ENCODE measurements at places on chromosomes 11 and 22.
A peak's percentile ranks its signal among the peaks of the same experiment; 100 is the strongest.

DNA sequence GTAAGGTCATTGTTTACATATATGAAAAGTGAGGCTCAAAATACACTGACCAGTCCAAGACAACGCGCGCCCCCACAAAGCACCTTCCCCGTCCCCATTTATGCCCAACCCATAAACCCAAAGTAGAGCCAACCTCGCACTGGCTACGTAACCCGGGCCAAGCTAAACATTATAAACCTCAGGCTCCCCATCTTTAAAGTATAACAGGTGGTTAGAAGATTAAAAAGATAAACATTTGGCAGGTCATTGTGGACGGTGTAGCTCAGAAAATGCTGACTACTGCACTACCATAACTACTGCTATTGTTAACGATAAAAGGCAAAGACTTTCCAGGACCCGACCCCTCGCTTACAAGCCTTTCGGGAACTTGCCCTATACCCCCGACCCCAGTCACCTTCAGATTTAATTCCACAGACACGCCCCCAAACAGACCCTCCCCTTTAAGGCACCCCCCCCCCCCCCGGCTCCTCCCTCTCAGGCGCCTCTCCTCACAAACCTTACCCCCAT, 470 bp downstream of the NUMA1 start:
- no peak for DNase-seq

- no peak for DNase-seq
These were observed 4.3 kb upstream of the CHID1 start for GRCh38 chr11:914747-915501.

GRCh38 chr11:62553839-62554361, 7.3 kb upstream of the AHNAK start:
- peak; percentile 62 for DNase-seq

DNA sequence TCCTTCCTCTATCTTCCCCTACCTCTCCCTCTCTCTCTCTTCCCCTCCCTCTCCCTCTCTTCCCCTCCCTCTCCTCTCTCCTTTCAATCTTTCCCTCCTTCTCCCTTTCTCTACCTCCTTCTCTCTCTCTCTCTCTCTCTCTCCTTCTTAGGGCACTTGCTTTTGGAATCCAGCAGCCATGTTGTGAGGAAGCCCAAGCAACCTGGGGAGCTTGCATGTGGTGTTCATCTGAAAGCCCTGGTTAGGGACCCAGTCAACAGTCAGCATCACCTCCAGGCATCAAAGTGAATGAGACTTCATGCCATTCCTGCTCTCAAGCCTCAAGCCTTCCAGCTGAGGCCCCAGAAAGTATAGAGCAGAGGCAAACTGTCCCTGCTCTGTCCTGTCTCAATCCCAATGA, 65.6 kb upstream of the SHISAL1 start:
- DNase-seq, result no peak

DNA sequence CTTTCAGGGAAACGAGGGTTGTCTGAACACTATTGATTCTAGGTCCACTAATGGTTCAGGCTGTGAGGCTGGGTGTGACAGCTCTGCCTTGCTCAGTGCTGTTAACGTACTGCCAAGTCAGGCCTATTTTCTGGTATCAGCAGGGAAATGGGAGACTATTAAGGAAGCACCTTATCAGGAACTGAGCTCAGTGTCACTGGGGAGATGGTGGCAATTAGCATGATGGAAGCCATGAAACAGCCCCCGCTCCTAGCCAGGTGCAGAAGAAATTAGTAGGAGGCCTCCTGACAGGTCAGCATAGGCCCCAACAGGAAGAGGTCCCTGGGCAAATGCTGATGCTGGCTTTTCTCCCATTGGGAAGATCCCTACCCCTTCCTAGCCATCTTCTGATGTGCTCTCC, 42.6 kb upstream of the LMO2 start:
- no peak for DNase-seq

- no peak for DNase-seq
These were observed 57.5 kb upstream of the EED start for GRCh38 chr11:86187027-86187426.

DNA sequence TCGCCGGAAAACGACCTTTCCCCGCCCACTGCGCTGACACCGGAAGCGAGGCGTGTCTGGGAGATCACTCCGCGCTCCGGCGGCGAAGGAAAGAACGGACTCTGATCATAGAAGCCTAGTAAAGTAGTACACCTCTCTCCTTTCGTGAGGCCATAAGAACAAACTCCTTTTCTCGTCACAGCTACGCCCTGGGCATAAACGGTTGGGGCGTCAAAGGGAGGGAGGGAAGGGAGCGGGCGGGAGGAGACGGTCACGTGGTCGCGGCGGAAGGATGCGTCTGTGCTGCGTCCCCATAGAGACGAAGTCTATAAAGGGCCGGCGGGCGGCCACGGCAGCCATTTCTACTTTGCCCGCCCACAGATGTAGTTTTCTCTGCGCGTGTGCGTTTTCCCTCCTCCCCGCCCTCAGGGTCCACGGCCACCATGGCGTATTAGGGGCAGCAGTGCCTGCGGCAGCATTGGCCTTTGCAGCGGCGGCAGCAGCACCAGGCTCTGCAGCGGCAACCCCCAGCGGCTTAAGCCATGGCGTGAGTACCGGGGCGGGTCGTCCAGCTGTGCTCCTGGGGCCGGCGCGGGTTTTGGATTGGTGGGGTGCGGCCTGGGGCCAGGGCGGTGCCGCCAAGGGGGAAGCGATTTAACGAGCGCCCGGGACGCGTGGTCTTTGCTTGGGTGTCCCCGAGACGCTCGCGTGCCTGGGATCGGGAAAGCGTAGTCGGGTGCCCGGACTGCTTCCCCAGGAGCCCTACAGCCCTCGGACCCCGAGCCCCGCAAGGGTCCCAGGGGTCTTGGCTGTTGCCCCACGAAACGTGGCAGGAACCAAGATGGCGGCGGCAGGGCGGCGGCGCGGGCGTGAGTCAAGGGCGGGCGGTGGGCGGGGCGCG, at the start of gene ATF4:
TSS of gene ATF4 (plus strand) at position 337 of the 880 bp plus-strand sequence. CDS start 884 bp downstream, outside the sequence.
- DNase-seq, result no peak

DNA sequence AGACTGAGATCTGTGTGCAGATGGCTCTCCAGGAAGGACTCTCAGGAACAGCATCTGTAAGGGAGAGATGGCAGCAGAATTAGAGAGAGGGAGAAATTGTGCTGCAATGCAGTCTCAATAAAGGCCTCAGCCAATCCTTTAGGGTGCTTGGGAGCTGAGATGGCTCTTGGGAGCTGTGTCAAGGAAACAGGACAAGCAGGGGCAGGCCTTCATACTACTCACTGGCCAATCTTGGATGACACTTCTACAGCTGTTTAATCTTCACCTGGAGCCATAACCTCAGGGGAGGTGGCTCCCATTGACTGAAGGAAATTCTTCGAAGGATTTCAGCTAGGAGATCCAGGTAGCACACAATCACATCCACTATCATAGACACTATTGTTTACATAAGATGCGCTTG, 10.0 kb downstream of the OR5B21 start:
- no peak for DNase-seq

DNA sequence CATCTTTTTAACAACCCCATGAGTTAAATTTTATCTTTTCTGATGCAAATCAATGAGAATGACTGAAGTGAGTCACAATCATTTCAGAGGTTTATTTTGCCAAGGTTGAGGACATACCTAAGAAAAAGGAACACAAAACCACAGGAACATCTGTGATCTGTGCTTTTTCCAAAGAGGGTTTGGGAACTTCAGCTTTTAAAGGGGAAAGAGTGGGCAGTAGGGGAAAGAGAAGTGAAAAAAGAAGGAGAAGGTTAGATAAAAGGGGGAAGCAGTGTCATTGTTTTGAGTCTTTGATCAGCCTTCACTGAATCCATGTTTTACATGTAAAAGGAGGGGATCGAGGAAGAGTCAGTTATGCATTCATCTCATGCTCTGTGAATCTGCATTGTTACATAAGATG, 45.3 kb upstream of the SPON1 start:
- DNase-seq, result no peak

- no peak for DNase-seq
These were observed 30.9 kb downstream of the SMIM38 start for GRCh38 chr11:69186316-69187260.

DNA sequence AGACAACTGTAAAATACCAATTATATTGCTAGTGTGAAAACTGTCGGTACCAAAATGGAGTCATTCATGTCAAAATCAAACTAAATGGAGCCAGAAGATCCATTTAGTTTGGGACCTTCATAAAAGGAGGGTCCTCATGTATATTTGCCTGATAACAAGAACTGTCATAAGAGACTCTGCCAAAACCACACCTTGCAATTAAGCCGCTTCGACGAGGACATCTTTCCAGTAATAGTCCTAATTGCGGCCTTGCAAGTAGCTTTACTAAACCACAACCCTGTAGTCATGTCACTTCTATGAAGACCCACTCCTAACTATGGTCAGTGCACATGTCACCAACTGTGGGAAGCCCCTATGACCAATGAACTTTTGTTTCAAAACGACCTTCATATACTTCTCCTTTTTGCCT, 9.4 kb downstream of the UBQLN3 start:
- no peak for DNase-seq

DNA sequence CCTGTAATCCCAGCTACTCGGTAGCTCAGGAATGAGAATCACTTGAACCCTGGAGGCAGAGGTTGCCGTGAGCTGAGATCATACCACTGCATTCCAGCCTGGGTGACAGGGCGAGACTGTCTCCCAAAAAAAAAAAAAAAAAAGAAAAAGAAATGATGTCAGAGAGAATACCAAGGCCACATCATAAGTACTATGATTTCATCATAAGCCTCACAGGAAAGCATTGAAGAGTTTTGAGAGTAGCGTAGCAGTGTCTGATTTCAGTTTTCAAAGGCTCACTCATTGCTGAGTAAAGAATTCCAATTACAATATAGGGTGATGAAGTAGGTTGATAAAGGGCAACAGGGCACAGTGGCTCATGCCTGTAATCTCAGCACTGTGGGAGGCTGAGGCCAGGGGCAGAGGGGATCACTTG, 88.8 kb downstream of the MRTFA start:
- peak; percentile 73 for DNase-seq

GRCh38 chr11:29184939-29185890, 831.6 kb downstream of the KCNA4 start:
- DNase-seq, result peak; percentile 97

DNA sequence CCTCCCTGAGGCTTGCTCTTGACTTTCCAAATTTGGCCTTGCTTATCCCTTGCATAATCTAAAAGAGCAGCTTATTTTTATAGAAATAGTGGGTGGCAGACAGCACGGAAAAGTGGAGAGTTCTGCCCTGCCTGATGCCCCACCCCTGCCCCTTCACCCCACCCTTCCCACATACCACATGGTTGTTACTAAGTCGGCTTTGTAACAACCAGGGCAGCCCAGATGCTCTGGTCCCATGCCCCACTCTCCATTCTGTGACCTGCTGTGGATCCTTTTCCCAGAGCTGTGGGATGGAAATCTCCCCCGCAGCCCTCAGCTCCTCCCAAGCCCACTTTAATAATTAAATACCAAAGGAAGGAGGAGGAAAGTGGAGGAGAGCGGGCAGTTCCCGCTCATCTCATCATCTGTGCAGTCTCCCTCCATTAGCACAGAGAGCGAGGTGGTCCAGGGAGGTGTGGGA, 10.9 kb downstream of the MRGPRF start:
- DNase-seq, result no peak

GRCh38 chr11:101707477-101707876, 123.7 kb upstream of the TRPC6 start:
- no peak for DNase-seq

- DNase-seq, result no peak
These were observed 580.3 kb downstream of the BRD1 start for GRCh38 chr22:49247194-49247924.

- DNase-seq, result no peak
These were observed 215.5 kb downstream of the TTC28 start for GRCh38 chr22:28464127-28464526.

DNA sequence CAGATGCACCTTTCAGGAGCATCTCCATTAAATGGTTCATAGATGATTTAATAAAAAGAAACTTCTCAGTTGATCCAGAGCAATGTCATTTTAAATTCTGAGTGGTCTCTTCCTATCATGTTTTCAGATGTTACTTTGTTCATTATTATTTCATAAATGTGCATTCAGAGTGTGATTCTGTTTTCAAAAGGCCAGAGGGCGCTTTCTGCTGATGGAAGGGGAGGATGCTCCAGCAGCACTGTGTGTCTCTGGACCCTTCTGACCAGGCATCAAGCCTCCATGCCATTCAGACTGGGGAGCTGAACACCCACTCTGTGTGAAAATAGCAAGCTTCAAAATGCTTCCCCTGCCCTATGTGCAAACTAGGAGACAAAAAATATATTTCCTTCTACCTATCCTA, 23.9 kb upstream of the CRTAM start:
- peak; percentile 26 for DNase-seq
